ENCODE measurements at places on chromosomes 11 and 22.

DNA sequence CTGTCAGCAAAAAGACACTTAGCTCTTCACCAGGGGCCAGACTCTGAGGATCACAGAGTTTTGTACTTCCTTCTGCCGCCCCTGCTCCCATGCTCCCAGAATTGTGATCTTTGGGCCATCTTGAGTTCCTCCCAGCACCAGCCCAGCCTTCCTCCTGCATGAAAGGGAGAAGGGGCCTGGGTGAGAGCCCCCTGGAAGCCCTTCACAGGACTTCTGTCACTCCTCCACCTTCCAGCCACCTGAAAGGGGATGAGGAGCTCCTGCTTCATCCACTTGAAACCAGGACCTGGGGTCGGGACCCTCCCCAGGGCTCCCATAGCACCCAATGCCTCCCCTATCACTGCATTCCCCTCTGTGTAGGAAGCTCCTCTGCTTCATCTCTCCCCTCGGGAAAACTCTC is 174.2 kb downstream of the BUD13 start:
- DNase-seq = no peak

DNA sequence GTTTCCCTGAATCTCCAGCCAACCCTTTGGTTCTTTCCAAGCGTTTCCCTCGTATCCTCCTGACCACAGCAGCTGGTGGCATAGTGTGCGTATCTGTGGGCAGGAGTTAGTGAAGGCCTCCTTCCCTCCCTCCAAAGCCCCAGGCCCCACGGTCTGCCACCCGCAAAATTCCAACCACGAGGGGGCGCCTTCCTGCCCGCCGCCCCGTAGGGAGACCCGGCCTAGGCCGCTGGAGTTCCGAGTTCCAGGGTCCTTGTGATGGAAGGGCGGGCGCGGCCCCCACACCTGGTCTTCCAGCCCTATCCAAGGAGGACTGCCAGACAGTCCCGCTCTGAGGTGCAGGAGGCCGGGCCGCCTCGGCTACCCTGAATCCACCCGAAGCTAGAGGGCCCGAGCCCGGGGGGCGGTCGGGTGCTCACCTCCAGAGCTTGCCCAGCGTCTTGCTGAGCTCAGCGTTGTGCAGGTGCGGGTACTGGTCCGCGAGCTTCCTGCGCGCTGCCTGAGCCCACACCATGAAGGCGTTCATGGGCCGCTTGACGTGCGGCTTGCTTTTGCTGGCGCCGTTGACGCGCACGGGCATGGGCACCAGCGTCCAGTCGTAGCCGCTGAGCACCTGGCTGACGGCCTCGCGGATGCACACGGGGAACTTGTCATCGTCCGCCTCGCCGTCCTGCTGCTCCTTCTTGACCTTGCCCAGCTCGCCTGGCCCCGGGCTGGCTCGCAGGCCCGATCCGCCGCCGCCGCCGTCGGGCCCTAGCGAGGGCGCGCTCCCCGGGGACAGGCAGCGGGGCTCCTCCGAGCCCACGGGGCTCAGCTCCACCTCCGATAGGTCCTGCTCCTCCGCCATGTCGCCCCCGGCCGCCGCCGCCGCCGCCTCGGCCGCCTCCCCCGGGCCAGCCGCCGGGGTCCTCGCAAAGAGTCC is 1.2 kb downstream of the SOX10 start:
- no peak for DNase-seq

GRCh38 chr11:26783997-26784396 is 62.1 kb upstream of the SLC5A12 start:
- no peak for DNase-seq

DNA sequence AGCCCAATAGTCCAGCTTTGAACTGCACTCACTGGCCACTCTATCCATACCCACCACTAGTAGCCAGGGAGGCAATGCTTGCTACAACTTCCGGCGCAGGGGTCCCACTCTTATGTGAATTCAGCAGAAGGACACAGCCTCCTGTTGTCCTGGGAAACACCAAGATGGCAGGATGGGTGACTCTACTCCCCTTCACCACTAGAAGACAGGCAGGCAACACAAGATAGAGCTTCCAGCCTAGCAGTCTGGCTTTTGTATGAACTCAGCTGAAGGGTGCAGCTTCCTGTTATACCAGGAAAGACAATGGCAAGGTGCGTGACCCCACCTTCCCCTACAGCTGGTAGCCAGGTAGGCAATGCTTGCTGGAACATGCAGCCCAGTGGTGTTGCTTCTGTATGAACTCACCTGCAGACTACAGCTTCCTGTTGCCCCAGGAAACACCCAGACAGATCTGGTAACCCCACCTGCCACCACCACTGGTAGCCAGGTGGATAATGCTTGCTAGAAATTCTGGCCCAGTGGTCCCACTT is 205.2 kb upstream of the KIRREL3 start:
- DNase-seq = no peak

- DNase-seq = no peak
Measured at GRCh38 chr22:42425337-42425988, 6.7 kb downstream of the NFAM1 start.

GRCh38 chr22:22702237-22703202 is 58.1 kb downstream of the GGTLC2 start:
- DNase-seq = no peak

DNA sequence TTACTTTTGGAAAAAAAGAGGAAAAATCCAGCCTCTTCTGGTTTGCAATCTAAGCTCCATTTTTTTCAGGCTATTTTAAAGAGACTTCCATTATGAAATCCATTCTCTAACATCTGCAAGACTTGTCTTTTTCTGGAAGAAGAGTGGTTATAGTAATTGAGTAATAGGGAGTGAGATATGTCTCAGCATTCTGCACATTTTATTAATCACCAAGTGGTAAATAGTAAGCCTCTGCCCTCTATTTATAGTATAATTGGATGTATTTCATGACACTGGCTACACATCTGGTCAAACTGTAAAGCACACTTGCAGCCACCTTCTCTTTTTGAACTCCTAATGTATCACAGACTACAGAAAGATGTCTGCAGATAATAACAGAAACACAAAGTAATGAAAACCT is 391.1 kb downstream of the ETS1 start:
- no peak for DNase-seq

- peak; percentile 89 for DNase-seq
Measured at GRCh38 chr11:68659158-68659921, 25.0 kb upstream of the GAL start.

All from myocyte (in vitro differentiated cells).